HFF-Myc (cell line): ENCODE measurements at places on chromosomes 3 and 15.

- peak; percentile 71 for DNase-seq
These were observed 178.5 kb upstream of the ZBTB20 start for GRCh38 chr3:115325539-115325938.

GRCh38 chr3:107272885-107273284 lies 104.4 kb upstream of the CCDC54 start:
- no peak for DNase-seq

- DNase-seq = peak; percentile 19
These were observed 9.6 kb downstream of the CMC1 start for GRCh38 chr3:28250999-28251398.

DNA sequence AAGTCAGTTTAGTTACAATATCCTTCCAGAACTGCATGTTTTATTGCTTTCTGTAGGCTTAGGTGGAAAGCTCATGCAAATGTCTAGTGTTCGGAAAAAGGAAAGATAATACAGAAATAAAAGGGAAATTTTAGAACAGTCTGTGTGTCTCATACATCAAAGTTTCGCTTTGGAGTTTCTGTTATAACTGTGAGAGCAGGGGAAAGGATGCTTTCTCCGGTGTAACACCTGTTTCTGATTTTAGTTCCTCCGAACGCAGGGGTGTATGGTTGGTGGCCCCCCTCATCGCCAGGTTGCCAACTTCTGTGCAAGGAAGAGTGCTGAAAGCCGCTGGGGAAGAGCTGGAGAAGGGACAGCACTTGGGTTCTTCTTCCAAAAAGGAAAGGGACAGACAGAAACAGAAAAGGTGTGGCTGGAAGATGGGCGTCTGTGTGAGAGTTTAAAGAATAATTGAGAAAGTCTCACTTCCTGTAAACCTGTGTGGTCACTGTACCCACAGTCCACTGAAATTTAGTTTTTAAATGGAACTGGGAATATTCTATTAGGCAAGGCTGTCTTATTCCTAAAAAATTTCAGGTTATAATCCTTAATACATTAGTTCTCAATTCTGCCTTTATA lies 6.7 kb downstream of the P2RY12 start:
- no peak for DNase-seq

DNA sequence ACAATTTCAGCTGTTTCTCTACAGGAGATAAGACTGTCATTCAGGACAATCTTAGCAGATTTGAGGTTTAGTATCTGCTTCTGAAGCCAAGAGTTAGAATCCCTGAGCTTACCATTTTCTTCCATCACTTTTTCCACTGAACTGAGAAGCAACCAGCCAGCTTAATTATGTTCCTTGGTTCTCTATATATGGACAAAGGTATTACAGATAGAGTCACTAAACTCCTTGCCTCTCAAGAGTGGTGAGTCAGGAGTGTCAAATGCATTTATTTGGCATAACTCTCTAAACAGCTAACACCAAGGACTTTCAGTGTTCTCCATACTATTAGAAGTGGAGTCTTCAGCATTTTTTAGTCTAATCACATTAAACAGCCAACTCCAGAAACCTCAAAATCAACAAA lies 239.3 kb downstream of the ALCAM start:
- no peak for DNase-seq

DNA sequence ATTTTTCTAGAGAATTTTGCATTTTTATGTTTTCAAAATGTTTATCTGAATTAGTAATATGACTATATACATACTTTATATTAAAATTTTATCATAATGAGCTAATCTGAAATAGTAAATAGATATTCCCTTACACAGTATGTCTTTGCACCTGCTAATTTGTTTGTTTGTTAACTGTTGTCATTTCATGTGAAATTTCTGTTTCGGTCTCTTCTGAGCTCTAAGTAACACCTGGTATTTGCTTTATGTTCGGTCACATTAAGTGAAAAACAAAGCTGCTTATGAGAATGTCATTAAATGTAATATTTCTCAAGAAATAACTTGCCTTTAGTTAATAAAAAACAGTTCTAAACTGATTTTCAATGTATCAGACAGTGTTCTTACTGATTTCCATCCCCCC lies 61.1 kb downstream of the FNDC3B start:
- no peak for DNase-seq

GRCh38 chr3:64801856-64802255 lies 114.1 kb upstream of the ADAMTS9 start:
- no peak for DNase-seq

- DNase-seq = no peak
These were observed 1.8 kb downstream of the LIMD1 start for GRCh38 chr3:45596290-45596791.

- no peak for DNase-seq
These were observed 5.7 kb upstream of the IL16 start for GRCh38 chr15:81190922-81191507.

- DNase-seq = no peak
These were observed 51.0 kb downstream of the ARNT2 start for GRCh38 chr15:80455051-80455648.

GRCh38 chr15:31500766-31501449 lies 174.3 kb downstream of the KLF13 start:
- no peak for DNase-seq

- no peak for DNase-seq
These were observed 213.3 kb downstream of the SLC9A9 start for GRCh38 chr3:143634991-143635390.

GRCh38 chr3:119125742-119126504 lies 20.0 kb upstream of the TEX55 start:
- no peak for DNase-seq

DNA sequence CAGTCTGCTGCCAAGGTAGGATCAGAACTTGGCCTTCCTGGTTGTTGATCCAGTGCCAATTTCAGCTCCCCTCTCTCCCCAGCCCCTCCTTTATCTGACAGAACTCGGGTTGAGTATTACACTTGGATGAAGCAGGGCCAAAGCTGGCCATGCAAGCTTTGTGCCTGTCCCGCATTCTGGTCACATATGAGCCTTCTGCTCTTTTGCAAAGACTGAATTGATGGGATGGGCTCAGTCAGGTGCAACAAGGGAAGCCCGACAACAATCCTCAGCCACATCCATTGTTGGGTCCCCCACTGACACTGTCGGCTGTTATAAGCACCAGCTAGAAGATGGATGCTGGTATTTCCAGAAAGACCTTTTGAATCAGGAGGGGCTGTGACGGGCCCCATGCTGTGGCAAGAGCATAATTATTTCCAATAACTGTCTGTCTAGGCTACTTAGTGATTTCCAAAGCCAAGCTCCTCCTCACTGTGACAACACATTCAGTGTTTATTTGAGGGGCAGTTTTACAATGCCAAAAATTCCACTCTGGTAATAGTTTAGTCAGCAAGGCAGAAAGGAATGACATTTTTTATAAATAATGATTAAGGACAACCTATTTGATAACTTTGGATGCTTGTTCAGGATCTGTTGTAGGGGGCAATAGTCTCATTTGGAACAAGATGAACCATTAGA lies 146.8 kb upstream of the FRMD4B start:
- DNase-seq = no peak

GRCh38 chr3:33424606-33425452 lies 15.4 kb downstream of the UBP1 start:
- no peak for DNase-seq

DNA sequence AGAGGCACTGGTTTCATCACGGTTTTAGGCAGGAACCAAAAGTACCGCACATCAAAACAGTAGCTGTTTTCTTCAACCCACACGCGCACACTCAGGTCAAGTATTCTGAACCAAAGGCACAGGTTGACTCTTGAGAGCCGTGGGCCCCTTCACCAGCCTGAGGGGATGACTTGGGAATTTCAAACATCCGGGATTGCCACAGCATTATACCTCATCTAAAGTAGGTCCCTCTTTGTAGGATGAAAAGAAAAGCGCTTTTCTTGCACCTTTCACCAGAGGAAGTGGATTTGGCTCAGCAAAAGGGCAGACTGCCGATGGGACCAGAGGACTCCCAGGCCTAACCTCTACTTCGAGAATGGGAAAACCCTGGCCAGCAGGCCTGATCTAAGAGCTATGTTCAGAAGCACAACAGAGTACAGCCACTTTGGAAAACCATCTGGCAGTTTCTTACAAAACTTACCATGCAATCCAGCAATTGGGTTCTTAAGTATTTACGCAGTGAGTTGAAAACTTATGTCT lies 88.2 kb upstream of the PROK2 start:
- no peak for DNase-seq

GRCh38 chr3:188993181-188993580 lies 178.6 kb upstream of the TPRG1 start:
- no peak for DNase-seq

DNA sequence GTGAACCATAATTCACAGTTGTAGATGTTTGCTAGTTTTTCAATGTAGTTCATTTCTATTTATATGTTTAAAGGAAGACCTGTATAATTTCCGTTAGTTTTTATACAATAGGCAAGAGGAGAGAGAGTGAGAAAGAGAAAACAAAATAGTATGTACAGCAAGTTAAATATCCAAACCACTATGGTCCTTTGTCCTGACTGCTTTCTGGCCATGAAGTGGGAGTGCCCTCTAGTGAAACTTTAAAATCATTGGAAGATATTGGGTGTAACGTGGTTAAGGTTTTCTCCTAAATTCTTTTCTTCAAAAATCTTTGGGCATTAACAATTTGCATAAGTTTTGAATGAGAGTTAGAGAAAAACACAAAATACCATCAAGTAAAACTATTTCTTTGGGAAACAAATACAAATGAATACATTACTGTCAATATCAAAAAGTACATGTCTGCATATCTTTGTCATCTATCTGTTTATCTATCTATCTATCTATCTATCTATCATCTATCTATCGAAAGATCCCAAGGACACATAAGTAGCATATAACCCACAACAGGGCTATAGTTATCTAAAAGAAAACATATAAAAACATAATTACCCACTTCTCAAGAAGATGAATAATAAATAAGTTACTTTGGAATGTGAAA lies 534.6 kb upstream of the ATP11B start:
- DNase-seq = no peak

DNA sequence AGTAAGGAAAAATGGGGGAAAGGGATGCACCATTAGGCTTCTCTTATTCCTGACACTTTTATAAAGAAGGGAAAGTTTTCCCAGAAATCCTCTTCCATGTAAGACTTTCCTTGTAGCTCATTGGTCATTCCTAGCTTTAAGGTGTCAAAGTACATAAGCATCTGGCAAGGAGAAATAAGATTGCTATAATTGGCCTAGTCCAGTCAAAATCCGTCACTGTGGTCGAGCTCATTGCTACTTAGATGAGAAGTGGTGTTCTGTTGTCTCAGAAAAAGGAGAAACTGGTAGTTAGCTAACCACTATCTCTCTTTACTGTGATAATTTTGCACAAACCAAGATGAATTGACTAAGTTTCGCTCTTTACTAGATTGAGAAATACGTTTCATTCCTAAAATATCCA lies 370.1 kb downstream of the CNTN4 start:
- DNase-seq = no peak

DNA sequence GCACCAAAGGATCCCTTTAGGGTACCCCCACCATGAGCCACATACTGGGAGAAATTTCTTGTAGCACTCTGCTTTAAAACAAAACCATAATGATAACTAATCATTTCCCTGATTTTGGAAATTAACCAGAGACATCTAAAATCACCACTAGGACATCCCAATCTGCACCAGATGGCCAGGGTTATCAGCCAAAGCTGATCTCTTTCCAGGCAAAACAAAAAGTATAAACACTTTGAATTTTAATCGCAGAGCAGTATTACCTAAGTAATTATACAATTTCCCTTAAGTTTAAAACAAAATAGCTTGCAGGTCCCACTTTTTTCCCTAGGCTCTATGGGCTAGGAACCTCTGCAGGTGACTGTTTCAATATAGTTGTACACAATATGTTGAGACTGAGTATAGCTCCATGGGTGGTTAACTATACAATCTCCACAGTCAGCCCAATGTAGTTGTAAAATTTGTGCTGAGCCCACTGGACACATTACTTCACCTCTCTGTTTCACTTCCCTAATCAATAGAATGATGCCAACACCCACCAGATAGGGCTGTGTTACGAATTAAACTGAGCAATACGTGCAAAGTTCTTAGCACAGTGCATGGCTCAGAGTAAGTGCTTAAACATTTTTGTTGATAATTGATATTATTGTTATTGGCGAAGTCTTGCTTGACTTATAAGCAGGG lies 629 bp upstream of the NOX5 start:
- no peak for DNase-seq

DNA sequence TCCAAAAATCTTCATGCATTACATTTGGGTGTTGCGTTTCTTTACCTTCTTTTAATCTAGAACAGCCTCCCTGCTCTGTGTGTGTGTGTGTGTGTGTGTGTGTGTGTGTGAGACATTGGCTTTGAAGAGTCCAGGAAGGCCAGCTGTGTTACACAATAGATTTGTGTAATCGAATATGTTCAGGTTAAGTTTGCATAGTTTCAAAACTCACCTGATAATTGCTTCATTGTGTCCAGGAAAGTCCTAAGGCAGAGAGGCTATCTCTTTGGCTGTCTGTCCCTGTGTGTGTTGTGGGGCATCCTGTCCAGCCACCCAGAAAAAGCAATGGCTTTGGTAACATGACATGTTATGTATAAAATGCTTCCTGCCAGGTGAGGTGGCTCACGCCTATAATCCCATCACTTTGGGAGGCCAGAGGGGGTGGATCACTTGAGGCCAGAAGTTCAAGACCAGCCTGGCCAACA lies 37.5 kb downstream of the ZNF710 start:
- no peak for DNase-seq

DNA sequence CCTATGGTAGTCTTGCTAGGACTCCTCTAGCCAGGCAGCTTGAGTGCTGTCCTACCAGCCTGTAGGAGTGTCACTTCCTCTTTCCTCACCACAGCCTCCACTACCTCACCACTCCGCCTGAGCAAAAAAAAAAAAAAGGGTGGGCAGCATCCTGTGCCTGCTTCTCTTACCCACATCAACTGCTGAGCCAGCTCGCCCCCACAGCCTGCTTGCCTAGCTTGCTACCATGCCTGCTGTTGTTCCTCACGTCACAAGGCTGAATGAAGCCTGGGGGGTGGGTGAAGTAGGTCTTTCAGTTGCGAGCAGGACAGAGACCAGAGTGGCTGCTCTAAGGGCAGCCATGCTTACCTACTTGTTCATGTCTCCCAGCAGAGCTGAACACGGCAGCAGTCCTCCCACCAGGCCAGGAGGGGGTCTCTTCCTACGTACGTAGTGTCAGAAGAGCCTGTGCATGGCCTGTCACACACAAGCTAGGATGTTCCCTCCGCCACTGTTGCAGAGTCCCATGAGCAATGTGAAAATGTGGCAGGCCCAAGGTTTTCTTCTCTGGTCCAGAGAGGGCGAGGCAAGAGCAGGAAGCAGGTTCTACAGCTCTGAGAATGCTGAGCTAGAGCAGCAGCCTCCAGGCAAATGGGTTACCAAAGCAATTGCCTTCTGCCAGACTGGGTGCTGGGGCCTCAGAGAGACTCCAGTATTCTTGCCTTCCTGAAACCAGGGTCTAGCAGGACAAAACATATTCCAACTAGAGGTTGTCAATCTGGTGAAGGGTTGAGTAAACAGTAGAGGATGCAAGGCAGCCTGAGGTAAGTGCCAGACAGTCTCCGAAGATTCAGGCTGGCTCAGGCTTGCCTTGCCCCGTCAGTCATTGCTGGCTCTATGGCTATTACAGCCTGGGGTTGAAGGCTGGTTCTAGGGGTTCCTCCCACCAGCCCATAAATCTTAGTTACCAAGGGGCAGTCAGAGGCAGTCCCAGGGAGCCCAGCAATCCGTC lies 8.1 kb downstream of the PPM1M start:
- no peak for DNase-seq
